Activated naive CD8-positive, alpha-beta T cell treated with anti-CD3 and anti-CD28 coated beads, Interleukin-2, amount 50 U/mL, for 24 hours (primary cell): ENCODE measurements at places on chromosomes 7 and 10.

- DNase-seq: no peak
These were observed 161.6 kb downstream of the BICC1 start for GRCh38 chr10:58674251-58674650.

DNA sequence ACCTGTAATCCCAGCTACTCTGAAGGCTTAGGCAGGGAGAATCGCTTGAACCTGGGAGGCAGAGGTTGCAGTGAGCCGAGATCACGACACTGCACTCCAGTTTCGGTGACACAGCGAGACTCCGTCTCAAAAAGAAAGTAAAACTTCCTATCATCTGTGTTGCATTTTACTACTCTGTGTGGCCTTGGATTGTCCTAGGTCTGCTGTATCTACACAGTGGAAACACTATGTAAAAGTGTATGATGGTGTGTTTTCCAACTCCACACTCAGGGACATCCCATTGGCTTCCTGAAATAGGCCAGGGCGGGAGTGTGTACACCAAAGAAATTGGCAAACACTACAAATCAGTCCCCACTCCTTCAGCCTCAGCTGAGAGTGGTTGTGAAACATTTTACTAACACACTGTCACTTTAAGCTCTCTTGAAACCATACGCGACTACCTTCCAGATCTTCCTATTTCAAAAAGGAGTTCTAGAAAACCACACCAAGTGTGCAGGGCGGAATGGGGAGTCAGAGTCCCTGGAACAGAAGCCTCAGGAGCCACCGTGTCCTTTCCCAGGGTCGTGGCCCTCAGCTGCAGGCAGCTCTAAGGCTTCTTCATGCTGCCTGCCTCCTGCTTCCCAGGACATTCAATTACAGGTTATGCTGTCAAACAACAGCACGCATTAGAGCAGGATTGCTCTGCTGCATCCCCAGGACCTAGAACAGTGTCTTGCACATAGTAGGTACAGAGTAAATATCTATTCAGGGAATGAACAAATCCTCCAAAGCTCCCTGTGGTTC lies 275.4 kb downstream of the PARD3 start:
- DNase-seq: no peak

- no peak for DNase-seq
These were observed 101.2 kb downstream of the RGS10 start for GRCh38 chr10:119441151-119441821.

GRCh38 chr7:73647725-73648592 lies 19.7 kb upstream of the VPS37D start:
- peak; percentile 32 for DNase-seq

- no peak for DNase-seq
These were observed 14.2 kb downstream of the EBF3 start for GRCh38 chr10:129949891-129950291.

DNA sequence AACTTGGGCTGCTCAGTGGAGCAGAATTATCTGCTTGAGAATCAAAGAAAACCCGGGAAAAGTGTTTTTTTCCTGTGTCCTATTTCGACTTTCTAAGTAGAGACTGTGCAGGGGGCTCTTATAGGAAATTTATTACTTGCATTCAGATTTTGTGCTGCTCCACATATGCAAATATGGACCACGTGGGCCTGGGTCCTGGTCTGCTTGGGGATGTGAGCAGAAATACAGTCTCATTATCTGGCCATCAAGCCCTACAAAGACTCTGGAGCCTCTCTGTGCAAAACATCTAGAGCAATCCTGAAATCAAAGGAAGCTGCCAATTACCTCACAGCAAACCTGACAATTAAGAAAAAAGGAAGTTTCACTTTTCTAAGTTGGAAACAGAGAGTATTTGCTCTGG lies 216.9 kb downstream of the LRMDA start:
- no peak for DNase-seq

GRCh38 chr10:48496831-48497779 lies 107.8 kb downstream of the ARHGAP22 start:
- no peak for DNase-seq

DNA sequence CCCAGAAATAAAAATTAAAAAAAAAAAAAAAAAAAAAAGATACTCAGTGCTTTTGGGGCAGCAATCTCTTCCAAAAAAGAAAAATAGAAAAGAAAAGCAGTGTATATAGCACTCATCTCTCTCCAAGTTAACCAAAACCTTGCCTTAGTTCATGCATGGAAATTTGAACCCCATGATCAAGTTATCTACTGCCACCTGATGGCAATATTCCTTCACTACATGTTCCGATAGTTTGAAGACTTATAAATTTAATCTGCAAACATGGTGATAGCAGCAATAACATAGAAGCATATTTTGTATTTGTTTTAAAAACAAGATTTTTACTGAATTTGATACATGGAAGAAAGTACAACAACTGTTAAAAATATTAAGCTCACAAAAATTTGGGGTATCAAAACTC lies 48.6 kb upstream of the SLIT1 start:
- no peak for DNase-seq

GRCh38 chr7:94264756-94265155 lies 129.9 kb upstream of the COL1A2 start:
- DNase-seq: no peak

DNA sequence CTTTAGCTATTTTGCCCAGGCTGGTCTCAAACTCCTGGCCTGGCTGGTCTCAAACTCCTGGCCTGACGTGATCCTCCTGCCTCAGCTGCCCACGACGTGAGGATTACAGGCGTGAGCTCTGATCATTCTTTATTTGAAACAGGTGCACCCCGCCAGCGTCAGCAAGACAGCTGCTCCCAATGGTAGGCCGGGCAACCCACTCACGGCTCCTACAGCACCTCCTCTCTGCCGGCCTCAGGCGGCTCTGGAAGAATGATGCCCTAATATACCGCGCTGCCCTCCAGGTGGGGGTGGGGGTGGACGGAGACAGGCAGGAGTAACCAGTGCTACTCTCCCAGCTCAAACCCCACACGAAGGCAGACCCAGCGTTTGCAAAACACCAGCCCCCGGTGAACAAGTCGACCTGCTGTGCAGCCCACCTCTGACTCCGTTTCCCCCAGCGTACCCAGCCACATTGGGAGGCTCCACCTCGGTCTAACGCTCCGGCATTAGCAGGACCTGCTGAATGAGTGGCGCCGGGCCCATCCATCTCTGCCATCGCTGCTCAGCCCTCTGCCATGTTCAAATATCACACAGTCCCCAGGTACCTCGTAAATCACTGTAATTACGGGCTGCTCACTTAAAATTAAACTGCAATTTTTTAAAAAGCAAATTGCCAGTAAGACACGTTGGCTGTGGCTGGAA lies 148.6 kb downstream of the ELFN1 start:
- no peak for DNase-seq

GRCh38 chr7:97697396-97697795 lies 34.5 kb upstream of the TAC1 start:
- no peak for DNase-seq

- no peak for DNase-seq
These were observed 213.7 kb downstream of the TWIST1 start for GRCh38 chr7:18903695-18904094.

DNA sequence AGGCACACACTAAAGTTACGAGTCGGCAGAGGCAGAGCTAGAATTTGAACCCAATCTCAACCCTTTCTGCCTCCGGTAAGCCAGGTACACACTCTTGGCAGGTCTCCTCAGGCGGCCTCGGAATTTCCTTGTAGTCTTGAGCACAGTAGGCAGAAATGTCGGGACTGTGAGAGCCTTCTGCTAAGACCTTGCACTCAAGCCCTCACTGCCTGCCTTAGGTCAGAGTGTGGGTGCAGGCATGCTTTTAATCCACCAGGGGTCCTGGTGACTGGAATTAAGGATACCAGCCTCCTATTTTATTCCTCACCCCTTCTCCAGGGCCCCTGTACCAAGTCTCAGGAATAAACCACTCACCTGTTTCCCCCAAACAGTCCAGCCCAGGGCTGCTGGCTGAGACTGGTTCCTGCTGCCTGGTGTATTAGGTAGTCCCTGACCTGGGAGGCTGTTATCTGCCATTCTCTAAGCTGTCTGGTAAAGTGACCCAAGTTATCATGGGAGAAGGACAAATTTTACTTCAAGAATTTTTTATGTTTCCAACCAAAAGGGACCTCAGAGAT lies 855 bp downstream of the ATP6V1F start:
- DNase-seq: peak; percentile 53

- no peak for DNase-seq
These were observed 93.3 kb downstream of the CUL2 start for GRCh38 chr10:34996843-34997242.

DNA sequence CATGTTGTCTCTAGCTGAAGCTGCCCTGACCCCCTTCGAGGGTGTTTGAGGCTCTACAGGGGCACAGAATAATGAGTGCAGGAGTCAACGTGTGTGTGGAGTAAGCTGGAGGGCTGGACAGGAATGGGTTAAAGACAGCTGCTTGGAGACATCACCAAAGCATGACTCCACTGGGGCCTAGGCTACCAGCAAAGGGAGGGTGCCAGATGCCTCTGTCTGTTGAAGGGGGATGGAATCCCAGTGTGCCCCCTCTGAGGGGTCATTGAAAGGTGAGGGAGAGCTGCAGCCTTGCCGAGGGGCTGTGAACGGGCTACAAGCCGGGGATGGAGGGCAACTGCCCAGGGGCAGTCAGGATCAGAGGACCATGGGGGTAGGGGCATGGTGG lies 51.7 kb upstream of the PODXL start:
- no peak for DNase-seq

- DNase-seq: no peak
These were observed 53.7 kb downstream of the BEND7 start for GRCh38 chr10:13475124-13475523.

DNA sequence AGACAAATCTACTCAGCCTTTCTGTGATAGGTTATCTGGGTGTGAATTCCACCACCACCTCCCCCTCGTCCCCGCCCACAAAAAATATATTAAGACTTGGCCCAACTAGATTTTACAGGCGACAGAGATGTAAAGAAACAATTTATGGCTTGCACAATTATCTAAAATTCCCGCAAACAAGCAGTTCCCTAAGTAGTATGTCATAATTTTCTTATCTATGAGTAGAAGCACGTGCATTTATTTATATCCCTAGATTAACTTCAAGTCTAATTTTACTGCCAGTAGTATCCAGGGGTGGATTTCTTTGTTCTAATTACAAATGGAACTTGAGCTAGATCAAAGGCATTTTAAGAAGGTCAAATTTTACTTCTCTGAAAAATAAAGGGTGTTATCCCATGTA lies 1.7 kb downstream of the TSPAN12 start:
- DNase-seq: no peak

GRCh38 chr10:72243822-72244437 lies 27.9 kb upstream of the ASCC1 start:
- DNase-seq: no peak

DNA sequence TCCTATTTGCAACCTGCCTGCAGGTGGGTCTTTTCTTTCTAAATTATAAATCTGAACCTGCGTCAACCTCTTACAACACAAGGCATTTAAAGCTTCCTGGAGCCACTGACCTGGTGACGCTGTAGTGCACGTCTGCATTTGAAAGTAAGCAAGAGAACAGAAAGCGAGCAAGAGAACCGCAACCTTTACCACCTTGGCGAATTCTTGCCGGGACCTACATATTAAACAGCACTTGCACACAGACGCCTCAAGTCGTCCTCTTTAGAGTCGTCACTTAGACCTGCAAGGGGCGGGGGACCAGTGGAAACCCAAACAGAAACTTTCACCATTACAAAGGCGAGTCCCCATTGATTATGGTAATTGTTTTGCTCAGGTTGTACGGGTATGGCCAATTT lies 9.5 kb downstream of the GLI3 start:
- DNase-seq: peak; percentile 7

DNA sequence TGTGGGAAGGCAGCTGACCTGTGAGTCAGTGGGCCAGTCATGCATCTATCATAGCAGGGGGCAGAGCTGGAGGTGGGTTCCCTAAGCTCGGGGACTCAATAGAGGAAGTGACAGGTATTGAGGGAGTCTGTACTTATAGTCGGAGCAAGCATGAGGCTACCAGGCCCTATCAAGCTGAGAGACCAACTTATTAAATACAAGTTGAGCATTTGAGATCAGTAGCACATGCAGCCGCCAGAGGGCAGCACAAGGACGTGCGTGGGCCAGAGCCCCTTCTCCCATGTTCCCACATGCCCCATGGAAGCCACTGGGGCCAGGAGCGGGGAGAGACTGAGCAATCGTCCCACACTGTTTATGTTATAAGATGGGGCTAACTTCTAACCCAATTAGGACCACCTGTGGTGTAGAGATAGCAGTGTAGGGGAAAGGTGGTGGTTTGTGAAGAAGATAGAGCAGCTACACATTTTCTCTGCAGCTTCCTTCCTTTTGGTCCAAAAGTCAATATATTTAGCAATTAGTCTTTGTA lies 13.0 kb upstream of the STK31 start:
- DNase-seq: peak; percentile 70

GRCh38 chr10:91591797-91592174 lies 41.1 kb downstream of the PPP1R3C start:
- DNase-seq: no peak

DNA sequence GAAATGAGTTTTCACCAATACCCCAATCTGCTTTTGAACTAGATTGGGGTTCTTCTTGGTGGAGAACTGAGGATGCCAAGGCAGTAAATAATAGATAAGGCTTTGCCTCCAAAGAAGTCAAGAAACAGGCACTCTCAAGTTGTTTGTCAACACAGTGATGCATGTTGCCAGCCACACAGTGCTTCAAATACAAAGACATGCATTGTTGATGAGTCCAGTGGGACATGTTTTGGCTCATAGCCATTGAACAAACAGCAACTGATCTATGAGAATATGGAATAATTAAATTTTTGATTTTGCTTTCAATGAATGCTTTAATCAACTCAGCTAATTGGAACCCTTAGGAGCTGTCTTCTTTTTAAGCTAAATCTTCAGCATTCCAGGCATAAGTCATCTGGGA lies 346.4 kb downstream of the THSD7A start:
- no peak for DNase-seq

- DNase-seq: no peak
These were observed 7.3 kb downstream of the DMTF1 start for GRCh38 chr7:87159538-87159937.

DNA sequence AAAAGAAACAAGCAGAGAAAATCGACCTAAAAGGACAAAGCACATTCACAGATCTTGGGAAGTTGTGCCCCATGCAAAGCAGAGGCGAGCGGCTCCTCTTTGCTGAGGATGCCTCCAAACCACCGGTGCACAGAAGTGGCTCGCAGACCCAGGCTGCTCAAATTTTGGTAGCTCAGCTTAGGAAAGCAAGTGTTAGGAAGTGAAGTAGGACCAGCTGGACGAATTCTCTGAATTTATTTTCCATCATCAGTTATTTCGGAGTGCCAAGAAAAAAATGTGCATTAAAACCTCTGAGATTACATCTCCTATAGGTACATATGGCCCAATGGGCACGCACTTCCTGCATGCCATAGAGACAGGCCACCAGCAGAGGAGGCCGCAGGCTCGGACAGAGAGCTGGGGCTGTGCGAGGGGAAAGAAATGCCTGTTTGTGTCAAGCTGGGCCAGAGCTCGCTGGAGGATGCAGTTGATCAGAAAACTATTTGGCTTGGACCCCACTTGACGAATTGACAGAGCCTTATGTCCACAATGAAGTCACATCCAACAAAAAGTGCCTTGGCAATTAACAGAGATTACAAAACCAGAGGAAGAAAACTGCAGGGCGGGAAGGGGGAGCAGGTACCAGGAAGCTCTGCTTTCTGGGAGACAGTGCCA lies 122.3 kb upstream of the LYZL2 start:
- peak; percentile 84 for DNase-seq

GRCh38 chr10:19658622-19659233 lies 157.5 kb upstream of the PLXDC2 start:
- no peak for DNase-seq

GRCh38 chr7:20307901-20308300 lies 22.8 kb upstream of the ITGB8 start:
- DNase-seq: no peak

GRCh38 chr10:129331839-129332220 lies 135.2 kb upstream of the MGMT start:
- no peak for DNase-seq
